Colonic mucosa (tissue), 4 donors: ENCODE measurements at places on chromosomes 3 and 15. TPM values are rescaled to one million over a fixed set of nuclear protein-coding genes. Genes with fewer than 3 reads are reported as not detected.

DNA sequence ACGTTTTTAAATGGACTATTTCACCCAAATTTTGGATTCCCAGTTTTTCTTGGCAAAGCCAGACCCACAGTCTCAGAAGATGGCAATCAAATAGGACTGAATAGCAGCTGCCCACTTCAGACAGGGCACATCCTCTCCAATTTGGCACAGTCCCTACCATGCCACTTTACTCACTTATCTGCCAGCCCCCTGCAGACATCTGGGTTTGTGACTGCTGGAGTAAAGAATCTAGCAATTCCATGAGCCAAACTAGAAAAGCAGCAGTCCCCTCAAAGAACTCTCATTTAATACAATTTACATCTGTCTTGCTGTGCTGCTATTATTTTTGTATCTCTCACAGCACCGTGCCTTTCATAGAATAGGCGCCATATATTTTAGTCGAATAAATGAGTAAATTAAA lies 16.0 kb upstream of the LRRN1 start:
- no peaks in the 10 kb centered on the region for H3K4me1 ChIP-seq
- H3K36me3 ChIP-seq = no peaks in the 10 kb centered on the region
- no peaks in the 10 kb centered on the region for H3K27me3 ChIP-seq
- no peak for DNase-seq
- H3K27ac ChIP-seq = no peak overlapping the region

DNA sequence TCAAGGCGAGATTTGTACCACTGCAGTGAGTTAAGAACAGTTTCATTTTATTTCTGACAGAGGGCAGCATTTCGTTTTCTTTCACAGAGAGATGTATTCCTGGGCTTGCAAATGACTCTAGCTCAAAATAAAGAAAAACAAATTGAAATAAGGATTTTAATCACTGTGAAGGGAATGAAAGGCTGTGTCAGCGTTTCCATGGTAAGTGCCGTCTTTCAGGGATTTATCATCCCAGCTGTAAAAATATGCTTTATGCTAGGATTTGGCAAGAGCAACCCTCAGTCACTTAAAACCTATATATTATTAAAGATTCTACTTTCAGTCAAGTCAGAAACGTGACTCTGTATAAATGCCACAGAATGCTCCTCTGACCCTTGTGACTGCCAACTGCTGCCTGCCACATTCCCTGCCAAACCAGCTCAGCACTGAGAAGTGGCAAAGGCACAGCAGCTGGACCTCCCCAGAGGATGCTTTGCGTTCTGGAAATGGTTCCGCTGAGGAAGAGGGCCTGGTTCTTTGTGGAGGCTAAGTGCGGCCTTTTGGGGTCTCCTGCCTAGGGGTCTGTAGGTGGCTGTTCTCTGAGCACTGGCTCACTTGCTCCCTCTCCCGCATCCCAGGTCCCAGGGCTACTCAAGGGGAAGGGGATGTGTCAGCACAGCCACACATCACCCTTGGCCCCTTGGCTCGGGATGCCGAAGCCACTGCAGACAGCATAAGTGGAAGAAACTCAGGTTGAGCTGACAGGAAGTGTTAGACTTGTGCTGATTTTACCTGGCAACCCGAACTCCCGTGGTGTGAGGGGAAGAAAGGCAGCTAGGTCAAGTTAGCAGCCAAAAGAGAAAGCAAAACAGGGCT lies 56.6 kb upstream of the POMGNT2 start:
- H3K4me1 ChIP-seq = no peaks in the 10 kb centered on the region
- DNase-seq = no peak
- H3K27me3 ChIP-seq = no peaks in the 10 kb centered on the region

DNA sequence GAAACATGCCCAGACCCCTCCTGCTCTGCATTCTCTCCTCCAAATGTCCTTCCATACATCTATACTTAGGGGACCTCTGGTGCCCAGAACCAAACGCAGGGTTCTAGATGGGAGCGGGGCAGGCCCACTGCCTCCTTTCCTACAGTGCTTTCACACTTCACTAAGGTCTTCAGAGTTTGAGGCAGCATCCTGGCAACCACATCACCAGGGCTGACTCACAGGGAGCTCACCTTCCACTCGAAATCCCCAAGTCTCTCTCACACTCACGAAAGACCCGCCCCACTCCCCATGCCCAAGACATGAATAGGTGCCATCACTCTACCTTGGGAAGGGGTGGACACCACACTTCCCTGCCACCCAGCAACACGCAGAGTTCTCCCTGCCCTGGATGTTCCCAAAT lies 18.9 kb downstream of the HOMER2 start:
- H3K4me3 ChIP-seq = no peak overlapping the region
- no peaks in the 10 kb centered on the region for H3K36me3 ChIP-seq
- H3K4me1 ChIP-seq = no peaks in the 10 kb centered on the region
- H3K27me3 ChIP-seq = no peaks in the 10 kb centered on the region
- no peak overlapping the region for H3K27ac ChIP-seq
- DNase-seq = no peak

Gene BFSP2
- total RNA-seq = 0.64 TPM
